ENCODE measurements at places on chromosomes 7 and 10. TPM values are rescaled to one million over a fixed set of nuclear protein-coding genes. Genes with fewer than 3 reads are reported as not detected.

The SSC4D gene
- total RNA-seq = 0.86 TPM

The LRRN3 gene
- not detected for total RNA-seq

The GPR85 gene
- total RNA-seq = not detected

The LIPF gene
- total RNA-seq = not detected

The EEPD1 gene
- 31.8 TPM for total RNA-seq

The ACADSB gene
- total RNA-seq = 2.8 TPM

The DPCD gene
- 44.2 TPM for total RNA-seq

The PRKCQ gene
- total RNA-seq = not detected

The GCK gene
- not detected for total RNA-seq

All from PC-3 (cell line).